ENCODE measurements at places on chromosomes 11 and 22. TPM values are rescaled to one million over a fixed set of nuclear protein-coding genes. Genes with fewer than 3 reads are reported as not detected.
A peak's percentile ranks its signal among the peaks of the same experiment; 100 is the strongest.

GUCY1A2 gene
- total RNA-seq: 4.0 TPM

GRCh38 chr11:61897387-61898246 lies 6.3 kb upstream of the FADS3 start:
- peak overlapping the region; percentile 19 for H3K4me3 ChIP-seq
- DNase-seq: peak; percentile 92
- H3K27ac ChIP-seq: no peak overlapping the region
- no peaks in the 10 kb centered on the region for H3K4me1 ChIP-seq
- H3K36me3 ChIP-seq: no peaks in the 10 kb centered on the region

DNA sequence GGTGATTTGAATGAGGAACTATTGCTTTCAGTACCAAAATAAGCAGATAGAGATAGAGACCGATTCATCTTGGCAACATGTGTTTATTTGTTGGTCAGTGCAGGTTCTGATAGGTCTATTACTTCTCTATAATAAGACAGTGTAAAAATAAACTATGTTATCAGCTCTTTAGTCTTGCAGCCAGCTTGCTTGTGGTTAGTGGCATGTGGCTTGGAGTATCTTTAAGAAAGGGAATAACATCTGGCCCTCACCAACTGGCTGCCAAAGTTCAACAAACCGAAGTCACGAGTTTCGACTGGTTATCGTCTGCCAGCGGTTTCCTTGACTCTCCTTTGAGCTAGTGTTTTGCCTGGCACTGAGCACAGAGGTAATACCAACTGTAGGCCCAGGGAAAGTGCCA lies 71.8 kb downstream of the CTTN start:
- no peak overlapping the region for H3K4me3 ChIP-seq
- no peaks in the 10 kb centered on the region for H3K36me3 ChIP-seq

IFITM10 gene
- not detected for total RNA-seq

C11orf24 gene
- total RNA-seq: 54.2 TPM

- H3K27ac ChIP-seq: no peak overlapping the region
- no peak overlapping the region for H3K4me3 ChIP-seq
- H3K4me1 ChIP-seq: peaks cover 14% of the 10 kb centered on the region
- H3K36me3 ChIP-seq: no peaks in the 10 kb centered on the region
- DNase-seq: no peak
Measured at GRCh38 chr22:22366537-22366936, 122.0 kb downstream of the VPREB1 start.

GRCh38 chr22:45693835-45694234 lies 22.2 kb downstream of the ATXN10 start:
- DNase-seq: no peak
- H3K4me3 ChIP-seq: no peak overlapping the region
- H3K27ac ChIP-seq: no peak overlapping the region
- H3K36me3 ChIP-seq: peaks cover 24% of the 10 kb centered on the region
- H3K4me1 ChIP-seq: peaks cover 4% of the 10 kb centered on the region

- DNase-seq: no peak
- no peak overlapping the region for H3K27ac ChIP-seq
- peaks cover 8% of the 10 kb centered on the region for H3K36me3 ChIP-seq
- no peak overlapping the region for H3K4me3 ChIP-seq
- no peaks in the 10 kb centered on the region for H3K4me1 ChIP-seq
Measured at GRCh38 chr11:1327064-1327460, 17.6 kb upstream of the TOLLIP start.

GRCh38 chr11:43547430-43547831 lies 133.1 kb upstream of the HSD17B12 start:
- no peaks in the 10 kb centered on the region for H3K27me3 ChIP-seq
- peaks cover 16% of the 10 kb centered on the region for H3K4me1 ChIP-seq
- H3K27ac ChIP-seq: no peak overlapping the region
- H3K36me3 ChIP-seq: no peaks in the 10 kb centered on the region

GRCh38 chr22:19974935-19975706 lies 33.5 kb upstream of the TXNRD2 start:
- no peak for DNase-seq
- H3K27ac ChIP-seq: peak overlapping the region; percentile 80
- peak overlapping the region; percentile 80 for H3K4me3 ChIP-seq
- peaks cover 8% of the 10 kb centered on the region for H3K27me3 ChIP-seq
- H3K4me1 ChIP-seq: peaks cover 21% of the 10 kb centered on the region
- peaks cover 12% of the 10 kb centered on the region for H3K36me3 ChIP-seq

SCUBE2 gene
- total RNA-seq: 7.5 TPM

GRCh38 chr11:130527636-130528297 lies 79.3 kb downstream of the ADAMTS15 start:
- H3K27ac ChIP-seq: peak overlapping the region; percentile 76
- no peaks in the 10 kb centered on the region for H3K36me3 ChIP-seq
- peaks cover 2% of the 10 kb centered on the region for H3K27me3 ChIP-seq

- no peak overlapping the region for H3K4me3 ChIP-seq
- no peaks in the 10 kb centered on the region for H3K36me3 ChIP-seq
- no peak overlapping the region for H3K27ac ChIP-seq
- H3K27me3 ChIP-seq: no peaks in the 10 kb centered on the region
Measured at GRCh38 chr22:28977060-28977459, 84.6 kb downstream of the C22orf31 start.

PKP3 gene
- 0.42 TPM for total RNA-seq

Measured in neural crest cell (in vitro differentiated cells).